Stimulated activated CD4-positive, alpha-beta T cell treated with anti-CD3 and anti-CD28 coated beads, Interleukin-4, amount 100 ng/mL, for 4 hours (primary cell): ENCODE measurements at places on chromosomes 12 and 14.

- no peak for DNase-seq
Measured at GRCh38 chr14:103070263-103070885, 13.0 kb upstream of the CDC42BPB start.

DNA sequence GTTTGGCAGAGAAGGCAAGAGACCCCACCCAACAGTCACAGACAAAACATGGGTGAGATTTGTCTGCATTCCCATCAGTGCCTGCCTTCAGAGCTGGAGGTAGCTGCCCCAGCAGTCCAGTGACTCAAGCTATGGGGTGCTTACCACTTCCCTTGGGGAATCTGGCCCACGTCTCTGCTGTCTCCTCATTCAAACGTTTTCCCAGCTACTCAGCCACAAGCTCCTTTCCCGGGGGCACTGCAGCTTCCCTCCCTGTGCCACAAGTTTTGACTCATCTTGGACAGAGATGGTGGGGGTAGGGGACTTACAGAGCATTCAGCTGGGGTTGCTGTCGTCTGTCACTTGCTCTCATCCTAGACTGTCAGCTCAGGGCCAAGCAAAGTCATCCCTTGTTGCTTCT is 66.6 kb downstream of the FBXL14 start:
- DNase-seq, result no peak

DNA sequence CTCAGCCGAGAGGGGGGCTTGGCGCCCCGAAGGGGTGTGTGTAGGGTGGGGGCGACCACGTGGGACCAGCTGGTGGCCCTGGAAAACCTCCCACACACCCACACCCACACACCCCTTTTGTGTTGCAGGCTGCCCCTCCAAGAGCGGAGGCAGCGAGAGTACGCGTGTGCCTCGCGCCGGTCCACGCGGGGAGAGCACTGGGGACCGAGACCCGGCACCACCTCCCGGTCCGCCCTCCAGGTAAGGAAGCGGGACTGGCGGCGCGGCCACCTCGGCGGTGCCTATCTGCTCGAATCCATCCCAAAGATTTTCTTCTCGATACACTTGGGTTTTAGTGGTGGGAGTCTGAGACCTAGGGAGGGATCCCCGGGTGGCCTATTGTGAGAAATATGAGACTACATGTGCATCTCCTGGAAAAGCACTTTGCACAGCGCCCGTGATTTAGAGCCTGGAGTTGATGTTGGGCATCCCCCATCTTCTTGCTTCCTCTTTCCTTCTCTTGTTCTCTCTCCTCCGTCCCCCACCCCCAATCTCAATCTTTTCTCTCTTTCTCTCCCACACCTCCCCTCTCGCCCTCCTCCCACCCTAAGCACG is 393 bp downstream of the SYT1 start:
- no peak for DNase-seq

GRCh38 chr12:50043308-50043707 is 14.1 kb upstream of the ASIC1 start:
- DNase-seq, result no peak

- DNase-seq, result no peak
Measured at GRCh38 chr12:52186118-52186840, 5.5 kb downstream of the KRT80 start.

DNA sequence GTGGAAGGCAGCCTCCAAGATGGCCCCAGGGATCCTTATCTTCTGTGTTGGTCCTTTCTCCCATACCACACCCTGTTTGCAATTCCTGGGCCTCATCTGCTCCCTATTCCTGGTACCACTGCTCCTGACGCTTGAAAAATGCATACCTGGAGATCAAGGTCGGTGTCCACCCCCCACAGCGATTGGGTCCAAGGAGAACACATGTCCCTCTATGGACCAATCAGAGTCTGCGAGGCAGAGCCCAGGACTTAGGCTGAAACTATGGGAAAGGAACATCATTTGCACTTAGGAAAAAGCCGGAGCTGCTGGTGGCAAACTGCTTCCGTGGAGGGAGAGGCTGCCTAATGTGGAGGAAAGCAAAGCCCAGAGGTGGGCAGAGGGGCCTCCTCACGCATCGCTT is 33.3 kb upstream of the ITPK1 start:
- no peak for DNase-seq

- peak; percentile 9 for DNase-seq
Measured at GRCh38 chr12:54749191-54749818, 101.1 kb upstream of the DCD start.

GRCh38 chr12:9758119-9758518 is 2.6 kb downstream of the CD69 start:
- DNase-seq, result no peak

DNA sequence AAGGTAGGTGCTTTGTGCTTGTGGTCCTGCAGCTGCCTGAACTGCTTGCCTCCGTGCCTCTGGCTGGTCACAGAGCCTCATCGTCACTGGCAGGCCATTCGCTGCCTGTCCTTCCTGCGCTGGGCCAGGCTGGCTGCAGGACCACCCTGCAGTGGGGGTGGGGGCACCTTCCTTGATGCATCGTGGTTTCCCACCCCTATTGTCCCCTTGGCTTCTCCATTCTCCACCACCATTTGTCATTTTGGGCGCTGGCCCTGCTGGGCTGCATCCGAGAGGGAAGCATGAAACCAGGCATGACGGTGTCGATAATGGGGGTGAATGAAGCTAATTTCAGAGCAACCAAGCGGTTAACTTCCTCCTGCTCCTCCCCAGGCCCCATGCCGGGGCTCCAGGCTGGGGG is 127.7 kb downstream of the NRXN3 start:
- DNase-seq, result no peak

GRCh38 chr14:61549425-61549824 is 145.9 kb upstream of the HIF1A start:
- DNase-seq, result no peak

GRCh38 chr12:113405694-113406093 is 2.0 kb upstream of the SDS start:
- DNase-seq, result no peak

GRCh38 chr12:30847259-30847658 is 79.3 kb upstream of the TSPAN11 start:
- no peak for DNase-seq
